Suppressor macrophage (primary cell): ENCODE measurements at places on chromosomes 12 and 14.
A peak's percentile ranks its signal among the peaks of the same experiment; 100 is the strongest.

DNA sequence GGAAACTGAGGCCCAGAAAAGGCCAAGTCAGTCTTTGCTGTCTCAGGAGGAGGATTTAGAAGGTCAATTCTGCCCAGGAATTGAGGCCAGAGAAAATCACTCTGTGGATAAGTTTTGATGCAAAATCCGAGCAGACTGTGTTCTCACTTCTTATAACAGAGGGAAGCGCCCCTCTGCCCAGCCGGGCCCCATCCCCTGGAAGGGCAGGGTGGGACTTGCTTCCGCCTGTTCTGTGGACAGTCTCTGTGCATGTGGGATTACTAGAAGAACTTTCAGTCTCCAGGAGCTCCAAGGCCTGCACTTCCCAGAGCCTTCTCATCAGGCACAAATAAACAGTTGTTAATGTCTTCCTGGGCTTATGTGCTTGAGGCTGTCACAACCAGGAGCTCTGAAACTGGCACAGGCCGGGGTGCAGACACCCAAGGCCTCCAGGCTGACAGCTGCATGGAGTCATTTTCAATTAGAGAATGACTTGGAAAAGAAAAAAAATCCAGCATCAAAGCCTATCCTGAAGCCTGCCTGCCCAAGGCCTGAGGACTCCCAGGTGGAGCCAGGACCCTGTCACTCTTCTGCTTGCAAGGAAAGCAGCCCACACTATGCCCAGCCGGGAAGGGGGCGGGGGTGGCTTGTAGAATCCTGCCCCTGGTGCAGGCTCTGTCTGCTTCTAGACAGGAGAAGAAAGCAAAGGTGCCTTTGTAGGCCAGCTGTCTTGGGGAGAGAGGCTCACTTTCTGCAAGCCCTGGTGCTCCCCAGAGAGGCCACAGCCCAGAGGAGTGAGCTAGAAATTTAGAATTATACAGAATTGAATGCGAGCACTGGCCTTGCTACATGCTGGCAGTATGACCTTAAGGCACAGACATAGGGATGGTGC is 84.7 kb downstream of the NTF3 start:
- no peak for DNase-seq

DNA sequence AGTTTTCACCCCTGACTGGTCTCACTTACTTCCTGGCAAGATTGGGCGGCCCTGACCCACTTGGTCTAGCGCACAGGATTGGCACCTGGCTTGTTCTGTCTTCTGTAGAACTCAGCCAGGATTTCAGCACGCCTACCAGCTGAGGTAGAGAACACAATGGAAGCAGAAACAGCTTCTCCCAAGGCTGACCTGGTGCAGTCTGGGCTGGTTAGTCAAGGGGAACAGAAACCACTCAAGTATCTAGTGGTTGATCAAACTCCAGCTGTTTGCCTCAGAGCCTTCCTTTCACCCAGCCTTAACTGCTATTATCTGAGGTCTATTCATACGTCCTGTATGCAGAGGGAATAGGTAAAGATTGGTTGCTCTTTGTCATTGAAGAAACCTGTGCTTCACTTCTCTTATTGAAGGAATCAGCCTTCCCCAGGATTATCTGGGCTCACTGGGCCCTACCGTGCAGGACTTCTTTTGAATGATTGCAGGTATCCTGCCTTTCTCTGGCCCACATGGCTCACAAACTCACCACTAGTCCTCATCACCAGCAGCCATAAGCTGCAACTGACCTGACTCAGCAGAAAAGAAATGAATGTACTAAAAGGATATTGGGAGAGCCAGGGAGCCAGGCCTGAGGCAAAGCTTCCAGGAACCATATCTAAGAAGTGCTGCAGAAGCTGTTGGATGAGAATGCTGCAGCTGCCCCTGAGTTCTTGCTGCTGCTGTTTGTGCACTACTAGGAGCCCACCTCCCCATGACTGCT is 2.5 kb upstream of the PLEKHD1 start:
- no peak for DNase-seq

- DNase-seq: peak; percentile 35
Measured at GRCh38 chr12:26017484-26018211, 59.2 kb downstream of the RASSF8 start.

GRCh38 chr14:71400871-71401321 is 493.6 kb downstream of the PCNX1 start:
- peak; percentile 50 for DNase-seq

DNA sequence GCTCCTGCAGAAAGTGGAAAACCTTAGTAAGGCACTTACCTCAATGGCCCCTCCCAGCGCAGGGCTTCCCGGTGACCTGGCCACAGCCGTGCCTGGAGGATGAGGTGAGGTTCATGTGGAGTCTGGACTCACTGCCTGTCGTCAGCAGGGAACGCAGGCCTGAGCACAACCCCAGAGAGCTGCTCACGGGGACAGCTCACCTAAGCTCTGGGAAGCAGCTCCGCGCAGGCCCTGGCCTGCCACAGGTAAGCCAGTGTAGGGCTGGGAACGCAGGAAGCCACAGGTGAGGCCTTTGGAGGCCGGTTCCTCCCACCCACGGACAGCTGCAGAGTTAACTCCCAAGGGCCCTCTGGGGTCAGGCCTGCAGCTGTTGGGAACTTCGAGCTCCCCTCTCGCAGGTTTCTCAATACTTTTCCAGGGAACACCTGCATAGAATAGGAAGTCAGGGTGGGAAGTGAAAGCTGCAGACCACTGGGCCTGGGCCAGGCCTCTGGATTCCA is 32.7 kb downstream of the ANAPC7 start:
- DNase-seq: no peak

DNA sequence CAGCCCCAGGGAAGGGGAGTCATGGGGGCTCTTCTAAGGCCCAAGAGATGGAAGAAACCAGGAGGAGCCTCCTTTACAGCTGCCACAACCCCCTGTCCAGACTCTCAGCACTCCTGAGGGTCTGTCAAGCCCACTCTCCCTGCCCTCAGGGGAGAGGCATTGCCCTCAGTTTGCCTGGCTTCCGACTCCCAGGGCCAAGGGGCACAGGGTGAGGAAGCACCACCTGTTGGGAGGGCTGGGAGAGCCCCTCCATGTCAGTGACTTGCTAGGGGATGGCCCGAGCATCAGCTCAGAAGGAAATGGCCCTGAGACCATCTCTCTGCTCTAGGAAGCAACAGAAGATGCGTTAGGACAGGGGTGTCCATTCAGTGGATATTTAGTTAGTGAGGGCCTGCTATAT is 36.1 kb downstream of the LTBP2 start:
- no peak for DNase-seq
